Psoas muscle (tissue), 8 donors: ENCODE measurements at places on chromosomes 3 and 15. TPM values are rescaled to one million over a fixed set of nuclear protein-coding genes. Genes with fewer than 3 reads are reported as not detected.
A peak's percentile ranks its signal among the peaks of the same experiment; 100 is the strongest.

DNA sequence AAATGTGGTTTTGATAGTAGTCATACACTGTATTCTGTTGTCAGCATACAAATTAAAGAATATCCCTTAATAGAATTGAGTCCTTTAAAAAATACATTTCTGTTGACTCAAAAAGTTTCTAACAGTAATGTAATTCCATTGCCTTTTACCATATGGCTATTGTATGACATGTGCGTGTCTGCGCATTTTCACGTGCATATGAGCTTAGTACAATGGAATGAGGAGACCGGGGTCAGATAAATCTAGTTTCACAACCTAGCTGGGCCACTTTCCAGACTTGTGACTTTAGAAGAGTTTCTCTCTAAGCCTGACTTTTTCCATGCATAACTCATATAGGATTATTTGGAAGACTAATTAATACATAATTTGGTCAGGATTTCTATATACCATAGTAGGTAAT lies 38.7 kb downstream of the ZBTB38 start:
- DNase-seq = peak; percentile 34

Gene NUP210
- polyA plus RNA-seq = 0.66 TPM

Gene SLC15A2
- 0.36 TPM for polyA plus RNA-seq

Gene ISLR
- polyA plus RNA-seq = 4.1 TPM
